ENCODE measurements at places on chromosomes 7 and 10.

DNA sequence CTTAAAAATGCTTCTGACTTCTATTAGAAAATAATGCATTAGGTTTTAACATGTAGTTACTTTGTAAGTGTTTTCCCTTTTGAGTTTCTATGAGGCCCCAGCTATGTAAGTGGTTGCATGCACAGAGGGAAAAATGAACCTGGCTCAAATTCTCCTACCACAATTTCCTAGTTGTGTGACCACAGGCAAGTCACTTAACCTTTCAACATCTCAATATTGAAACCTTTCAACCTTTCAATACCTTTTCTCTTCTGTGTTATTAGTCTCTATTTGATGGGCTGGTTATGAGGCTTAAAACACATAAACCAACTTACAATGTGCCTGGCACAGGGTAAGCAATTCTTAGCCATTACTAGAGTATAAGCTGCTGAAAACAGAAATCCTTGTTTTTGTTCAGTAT is 203.0 kb downstream of the KCND2 start:
- no peak for DNase-seq

DNA sequence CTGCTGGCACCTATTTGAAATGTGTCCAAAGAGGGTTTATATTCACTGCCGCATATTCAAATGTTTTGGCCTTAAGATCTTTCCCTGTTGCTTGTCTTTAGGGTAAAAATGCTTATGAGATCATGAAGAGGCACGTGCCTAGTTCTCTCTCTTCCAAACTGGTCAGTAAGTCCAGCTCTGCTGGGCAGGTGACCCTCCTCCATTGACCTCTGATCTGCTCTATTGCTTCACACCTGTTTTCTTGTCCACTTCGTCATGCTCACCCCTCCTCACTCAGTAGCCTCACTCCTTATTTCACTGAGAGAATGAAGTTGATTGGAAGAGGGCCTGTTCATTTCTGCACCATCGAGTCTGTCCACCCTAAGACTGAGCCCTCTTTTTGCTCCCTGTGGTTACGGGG is 140.5 kb upstream of the COBL start:
- DNase-seq = no peak

GRCh38 chr7:121406944-121407343 is 10.8 kb upstream of the FAM3C start:
- no peak for DNase-seq

DNA sequence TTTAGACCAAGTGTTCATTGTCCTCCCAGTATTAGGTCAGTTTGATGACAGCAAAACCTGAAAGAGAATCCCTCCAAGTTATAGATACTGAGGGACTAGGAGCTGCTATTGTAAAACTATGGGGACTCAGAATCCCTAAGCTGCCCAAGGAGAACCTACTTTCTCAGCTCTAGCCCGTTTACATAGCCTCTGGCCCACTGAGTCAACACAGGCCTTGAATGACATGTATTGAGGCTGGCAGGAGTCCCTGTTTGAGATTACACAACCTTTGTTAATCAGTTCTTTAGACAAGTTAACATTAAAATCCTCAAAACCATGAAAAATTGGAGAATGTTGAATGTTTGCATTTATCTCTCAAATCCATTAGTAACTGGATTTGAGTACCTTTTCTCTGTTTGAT is 1079.0 kb downstream of the KCNMA1 start:
- no peak for DNase-seq

DNA sequence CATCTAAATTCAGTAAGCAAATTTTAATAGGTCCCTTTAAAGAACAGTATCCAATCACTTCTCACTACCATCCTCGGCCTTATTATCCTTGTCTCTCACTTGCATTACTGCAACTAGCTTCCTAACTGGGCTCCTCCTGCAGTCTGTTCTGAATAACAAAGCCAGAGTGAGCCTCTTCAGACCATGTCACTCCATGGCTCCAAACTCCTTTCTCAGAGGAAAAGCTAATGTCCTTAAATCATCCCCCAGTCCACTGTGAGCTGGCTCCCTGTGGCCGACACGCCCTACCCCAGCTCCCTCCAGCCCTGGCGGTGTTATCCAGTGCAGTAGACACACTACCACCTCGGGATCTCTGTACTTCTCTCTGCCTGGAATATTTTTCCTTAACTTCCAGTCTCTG is 80.0 kb downstream of the EPC1 start:
- DNase-seq = no peak

DNA sequence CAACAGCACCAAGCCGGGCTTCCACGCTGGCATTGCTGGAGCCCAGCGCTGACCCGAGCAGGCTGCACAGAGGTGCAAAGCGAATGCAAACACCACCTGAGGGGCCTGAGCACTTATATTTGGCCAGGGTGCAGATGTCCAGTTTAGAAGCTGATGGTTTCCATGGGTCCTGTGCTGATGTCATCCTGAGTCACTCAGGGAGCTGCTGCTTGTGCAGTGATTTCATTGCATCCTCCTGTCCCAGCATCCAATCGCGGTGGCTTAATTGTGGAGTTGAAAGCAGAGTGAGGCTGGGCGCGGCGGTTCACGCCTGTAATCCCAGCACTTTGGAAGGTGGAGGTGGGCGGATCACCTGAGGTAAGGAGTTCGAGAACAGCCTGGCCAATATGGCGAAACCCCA is 410.2 kb upstream of the KLF6 start:
- DNase-seq = no peak

DNA sequence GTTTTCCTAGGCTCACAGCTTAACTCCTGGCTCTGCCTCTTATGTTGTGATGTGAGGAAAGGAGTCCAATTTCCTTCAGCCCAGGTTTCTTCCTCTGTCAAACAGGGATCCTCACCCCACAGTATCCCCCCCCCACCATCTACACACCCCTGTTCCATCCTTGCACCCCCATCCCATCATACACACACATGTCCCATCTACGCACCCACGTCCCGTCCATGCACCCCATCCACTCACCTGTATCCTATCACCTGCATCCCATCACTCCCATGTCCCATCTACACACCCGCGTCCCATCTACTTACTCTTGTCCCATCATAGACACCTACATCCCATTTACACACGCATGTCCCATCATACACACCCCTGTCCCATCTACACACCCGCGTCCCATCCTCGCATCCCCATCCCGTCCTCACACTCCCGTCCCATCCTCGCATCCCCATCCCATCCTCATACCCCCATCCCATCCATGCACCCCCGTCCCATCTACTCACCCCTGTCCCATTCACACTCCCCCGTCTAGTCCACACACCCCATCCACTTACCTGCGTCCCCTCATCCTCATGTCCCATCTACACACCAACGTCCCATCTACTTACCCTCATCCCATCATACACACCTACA is 117.3 kb downstream of the TRRAP start:
- DNase-seq = no peak

DNA sequence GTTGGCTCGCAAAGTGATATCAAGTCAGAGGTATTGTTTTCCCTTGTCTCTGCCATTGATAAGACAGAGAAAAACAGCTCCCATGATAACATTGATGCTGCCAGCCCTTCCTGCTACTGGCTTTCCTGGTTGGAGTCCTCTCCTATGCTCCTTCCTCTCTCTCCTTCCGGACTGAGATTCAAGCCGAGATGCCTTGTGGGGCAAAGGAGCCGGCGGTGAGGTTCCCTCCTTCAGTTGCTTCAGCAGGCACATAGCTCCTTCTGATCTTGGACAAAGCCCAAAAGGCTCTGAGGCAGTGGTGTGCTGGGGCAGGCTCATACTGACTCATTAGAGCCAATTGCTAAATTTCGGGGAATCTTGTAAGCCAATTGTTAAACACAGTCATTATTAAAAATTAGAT is 8.8 kb upstream of the ZCCHC24 start:
- no peak for DNase-seq

DNA sequence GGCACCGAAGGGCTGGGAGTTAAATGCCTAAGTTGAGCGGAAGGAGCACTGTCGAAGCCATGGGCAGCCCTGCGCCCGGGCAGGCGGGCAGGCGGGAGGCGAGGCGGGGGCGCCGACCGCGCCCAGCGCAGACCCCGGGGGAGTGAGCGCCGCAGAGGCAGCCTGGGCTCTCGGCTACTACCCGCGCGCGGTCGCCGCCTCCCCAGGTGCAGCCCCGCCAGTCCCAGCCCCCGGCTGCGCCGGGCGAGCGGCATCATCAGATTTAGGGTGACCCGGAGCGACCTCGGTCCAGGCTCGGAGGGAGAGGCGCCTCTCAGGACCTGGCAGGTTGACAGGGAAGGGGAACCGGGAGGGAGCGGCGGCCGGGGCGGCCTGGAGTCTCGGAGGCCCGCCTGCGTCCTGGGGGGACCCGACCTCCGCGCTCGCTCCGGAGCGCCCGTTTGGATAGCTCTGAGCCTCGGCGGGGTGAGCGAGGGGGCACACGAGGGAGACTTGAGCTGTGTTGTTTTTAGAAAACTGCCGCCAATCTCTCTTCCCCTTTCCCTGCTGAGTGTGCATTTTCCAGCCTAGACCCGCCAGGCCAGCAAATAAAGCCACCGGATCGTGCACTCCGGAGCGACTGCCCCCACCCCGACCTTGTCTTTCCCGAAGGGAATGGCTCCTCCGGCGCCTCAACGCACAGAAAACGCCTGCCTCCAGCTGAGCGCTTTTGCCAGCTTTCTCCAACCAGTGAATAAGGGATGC is 2.3 kb upstream of the NRP1 start:
- no peak for DNase-seq

GRCh38 chr10:98536551-98536950 is 89.8 kb upstream of the HPS1 start:
- DNase-seq = no peak

DNA sequence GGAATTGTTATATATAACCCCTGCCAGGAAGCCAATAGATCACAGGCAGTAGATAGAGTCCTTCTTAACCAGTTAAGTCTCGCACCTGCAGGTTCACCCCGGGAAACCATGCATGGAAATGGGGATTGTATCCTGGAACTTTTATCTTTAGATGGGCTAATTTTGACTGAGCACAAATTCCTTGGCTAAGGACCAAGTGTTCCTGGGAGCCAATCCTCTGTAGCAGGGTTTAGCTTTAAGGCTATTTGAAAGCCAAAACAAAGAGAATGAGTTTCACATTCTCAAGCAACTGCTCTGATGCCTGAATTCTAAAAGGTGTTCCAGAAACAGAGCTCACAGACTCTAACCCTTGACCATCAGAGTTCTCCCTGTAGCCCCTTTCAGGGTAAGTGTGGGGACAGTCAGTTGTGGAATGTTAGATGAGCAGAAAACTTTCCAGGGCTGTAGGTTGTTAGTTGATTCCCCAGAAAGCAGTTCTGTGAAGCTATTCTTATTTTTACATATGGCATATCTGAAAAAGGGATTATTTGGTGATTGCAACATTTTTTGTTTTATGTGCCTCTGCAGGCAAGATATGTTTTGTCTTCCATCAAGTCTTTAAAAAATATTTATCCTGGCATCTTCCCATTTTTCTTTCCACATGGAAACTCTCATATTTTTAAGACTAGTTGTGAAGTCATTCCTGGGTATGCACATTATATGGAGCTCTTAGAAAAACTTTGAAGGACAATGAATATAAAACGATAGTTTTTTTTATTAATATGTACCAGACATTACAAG is 16.2 kb upstream of the NPVF start:
- DNase-seq = no peak

- DNase-seq = no peak
Observed at GRCh38 chr7:30983914-30984247, 20.1 kb downstream of the GHRHR start.

DNA sequence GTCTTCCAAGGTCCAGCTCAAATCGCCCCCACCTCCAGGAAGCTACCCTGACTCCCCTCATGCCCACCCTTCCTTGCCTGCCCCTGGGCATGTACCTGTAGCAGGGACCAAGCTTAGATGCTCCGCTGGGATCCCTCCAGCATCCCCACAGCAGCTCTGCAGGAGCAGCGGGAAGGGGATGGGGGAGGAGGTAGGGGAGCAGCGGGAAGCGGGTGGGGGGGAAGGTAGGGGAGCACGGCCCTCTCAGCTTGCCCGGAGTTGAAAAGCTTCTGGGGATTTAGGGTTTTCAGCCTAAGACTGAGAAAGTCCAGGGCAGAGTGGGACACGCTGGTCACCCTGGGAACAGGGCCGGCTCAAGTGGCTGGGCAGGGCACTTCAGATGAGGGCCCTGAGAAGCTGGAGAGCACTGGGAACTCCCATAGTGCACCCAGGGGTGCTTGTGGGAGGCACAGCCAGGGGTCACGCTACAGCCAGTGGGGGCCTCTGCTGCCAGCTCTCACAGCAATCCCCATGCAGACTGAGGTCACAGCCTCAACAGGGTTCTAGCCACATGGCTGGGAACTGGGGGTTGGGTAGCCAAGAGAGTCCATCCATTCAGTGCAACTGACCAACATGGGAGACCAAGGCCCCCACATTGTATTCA is 13.4 kb downstream of the WDR86 start:
- DNase-seq = no peak

DNA sequence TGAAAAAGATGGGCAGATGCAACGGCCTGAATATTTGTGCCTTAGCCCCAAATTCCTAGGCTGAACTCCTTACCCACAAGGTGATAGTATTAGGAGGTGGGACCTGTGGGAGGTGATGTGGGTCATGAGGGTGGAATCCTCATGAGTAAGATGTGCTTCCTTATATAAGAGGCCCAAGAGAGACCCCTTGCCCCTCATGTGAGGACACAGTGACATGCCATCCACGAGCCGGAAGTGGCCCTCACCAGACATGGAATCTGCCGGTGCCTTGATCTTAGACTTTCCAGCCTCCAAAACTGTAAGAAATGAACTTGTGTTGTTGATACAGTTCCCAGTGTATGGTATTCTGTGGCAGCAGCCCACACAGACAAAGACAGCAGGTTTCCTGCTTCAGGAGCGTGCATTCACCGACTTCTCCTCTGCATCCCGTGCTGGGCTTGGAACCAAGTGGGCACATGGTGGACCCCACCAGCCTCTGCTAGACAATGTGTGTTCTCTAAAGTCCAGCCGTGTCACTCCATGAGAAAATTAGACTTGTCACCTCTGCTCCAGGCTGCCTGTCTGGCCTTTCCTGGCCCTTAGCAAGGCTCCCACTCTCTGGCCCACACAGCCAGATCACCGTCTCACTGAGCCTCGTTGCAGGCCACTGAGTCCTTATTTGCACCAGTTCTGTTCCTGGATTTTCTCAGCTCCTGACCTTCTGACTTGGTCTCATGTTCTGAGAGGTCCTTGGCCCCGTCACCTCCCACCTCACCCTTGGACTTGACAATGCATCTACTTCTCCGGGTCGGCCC is 52.9 kb upstream of the CACUL1 start:
- DNase-seq = no peak

DNA sequence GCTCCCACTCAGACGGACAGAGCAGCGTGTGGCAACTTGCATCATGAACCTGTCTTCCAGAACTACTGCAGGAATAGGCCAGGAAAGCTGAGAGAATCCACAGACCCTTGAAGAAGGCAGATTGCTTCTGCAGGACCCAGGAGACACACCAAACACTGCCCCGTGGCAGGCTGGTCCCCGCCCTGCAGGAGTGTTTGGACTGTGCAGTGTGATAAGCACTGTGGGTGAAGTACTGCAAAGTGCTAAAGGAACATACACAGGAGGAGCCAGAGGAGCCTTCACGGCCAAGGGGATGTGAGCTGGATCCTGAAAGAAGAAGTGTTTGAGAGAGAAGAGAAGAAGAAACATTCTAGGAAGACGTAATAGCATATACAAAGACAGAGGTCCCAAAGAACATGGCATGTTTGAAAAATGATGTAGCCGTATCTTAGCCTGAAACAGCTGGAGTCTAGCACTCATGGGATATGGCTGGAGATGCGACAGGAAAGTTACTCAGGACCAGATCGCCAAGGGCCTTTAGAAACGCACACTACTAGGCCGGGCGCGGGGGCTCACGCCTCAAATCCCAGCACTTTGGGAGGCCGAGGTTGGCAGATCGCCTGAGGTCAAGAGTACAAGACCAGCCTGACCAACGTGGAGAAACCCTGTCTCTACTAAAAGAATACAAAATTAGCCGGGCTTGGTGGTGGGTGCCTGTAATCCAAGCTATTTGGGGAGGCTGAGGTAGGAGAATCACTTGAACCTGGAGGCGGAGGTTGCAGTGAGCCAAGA is 96.9 kb upstream of the RHEB start:
- DNase-seq = no peak
